HS-27A (cell line): ENCODE measurements at places on chromosomes 3 and 15.
A peak's percentile ranks its signal among the peaks of the same experiment; 100 is the strongest.

DNA sequence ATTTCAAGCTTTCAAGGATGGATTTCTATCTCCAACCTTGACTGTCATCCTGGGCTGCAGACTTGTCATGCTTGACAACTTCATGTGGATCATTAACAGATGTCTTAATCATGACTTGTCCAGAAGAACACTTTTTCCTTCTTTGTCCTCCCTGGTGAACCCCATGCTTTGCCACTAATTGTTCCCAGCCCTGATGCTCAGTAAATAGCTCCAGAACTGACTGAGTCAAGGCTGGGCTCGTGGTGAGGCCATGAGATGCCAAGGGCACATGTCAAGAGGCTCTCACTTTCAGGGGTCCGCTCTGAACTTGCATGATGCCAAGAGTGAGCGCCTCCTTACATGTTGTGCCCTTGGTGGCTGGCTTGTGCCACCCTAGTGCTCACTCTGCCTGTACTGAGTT is 48.9 kb upstream of the KY start:
- DNase-seq = no peak

DNA sequence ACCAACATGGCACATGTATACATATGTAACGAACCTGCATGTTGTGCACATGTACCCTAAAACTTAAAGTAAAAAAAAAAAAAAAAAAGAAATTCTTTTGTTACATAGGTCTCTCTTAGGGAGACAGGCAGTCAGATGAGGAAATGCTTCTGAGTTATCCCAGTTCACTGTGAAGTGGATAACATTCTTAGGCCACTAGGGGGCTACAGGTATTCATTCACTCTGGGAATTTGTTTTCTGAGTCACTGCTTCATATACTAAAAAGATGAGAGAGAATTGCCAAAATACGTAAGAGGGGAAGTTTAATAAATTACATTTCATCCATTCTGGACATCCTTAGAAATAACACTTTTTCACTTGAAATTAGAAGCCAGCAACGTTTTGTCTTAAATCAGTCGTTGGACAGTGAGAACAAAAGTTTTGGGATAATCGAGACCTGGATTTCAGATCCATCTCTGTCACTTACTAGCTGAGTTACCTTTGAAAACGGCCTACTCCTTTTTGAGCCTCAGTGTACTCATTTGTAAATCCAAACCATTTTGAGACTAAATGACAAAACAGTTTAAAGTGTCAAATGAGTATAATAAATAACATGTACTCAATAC is 738.4 kb upstream of the ALCAM start:
- DNase-seq = peak; percentile 52

DNA sequence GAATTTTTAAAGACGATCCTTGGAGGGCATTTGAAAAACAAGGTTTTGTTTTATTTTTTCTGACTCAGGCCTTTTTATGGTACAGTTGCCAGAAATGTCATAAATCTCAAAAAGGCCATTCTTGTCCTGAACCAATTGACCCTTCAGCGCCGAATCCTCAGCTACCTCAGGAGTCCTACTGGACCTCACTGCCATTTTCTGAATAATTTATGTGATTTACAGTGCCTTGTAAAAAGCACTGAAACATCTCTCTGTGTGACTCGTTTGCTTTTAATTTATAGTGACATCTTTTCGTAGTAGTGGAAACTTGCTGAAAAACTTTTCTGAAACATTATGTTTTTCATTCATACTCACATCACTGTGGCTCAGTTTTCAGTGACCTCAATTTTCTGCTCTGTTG is 72.2 kb upstream of the ARL6 start:
- no peak for DNase-seq

DNA sequence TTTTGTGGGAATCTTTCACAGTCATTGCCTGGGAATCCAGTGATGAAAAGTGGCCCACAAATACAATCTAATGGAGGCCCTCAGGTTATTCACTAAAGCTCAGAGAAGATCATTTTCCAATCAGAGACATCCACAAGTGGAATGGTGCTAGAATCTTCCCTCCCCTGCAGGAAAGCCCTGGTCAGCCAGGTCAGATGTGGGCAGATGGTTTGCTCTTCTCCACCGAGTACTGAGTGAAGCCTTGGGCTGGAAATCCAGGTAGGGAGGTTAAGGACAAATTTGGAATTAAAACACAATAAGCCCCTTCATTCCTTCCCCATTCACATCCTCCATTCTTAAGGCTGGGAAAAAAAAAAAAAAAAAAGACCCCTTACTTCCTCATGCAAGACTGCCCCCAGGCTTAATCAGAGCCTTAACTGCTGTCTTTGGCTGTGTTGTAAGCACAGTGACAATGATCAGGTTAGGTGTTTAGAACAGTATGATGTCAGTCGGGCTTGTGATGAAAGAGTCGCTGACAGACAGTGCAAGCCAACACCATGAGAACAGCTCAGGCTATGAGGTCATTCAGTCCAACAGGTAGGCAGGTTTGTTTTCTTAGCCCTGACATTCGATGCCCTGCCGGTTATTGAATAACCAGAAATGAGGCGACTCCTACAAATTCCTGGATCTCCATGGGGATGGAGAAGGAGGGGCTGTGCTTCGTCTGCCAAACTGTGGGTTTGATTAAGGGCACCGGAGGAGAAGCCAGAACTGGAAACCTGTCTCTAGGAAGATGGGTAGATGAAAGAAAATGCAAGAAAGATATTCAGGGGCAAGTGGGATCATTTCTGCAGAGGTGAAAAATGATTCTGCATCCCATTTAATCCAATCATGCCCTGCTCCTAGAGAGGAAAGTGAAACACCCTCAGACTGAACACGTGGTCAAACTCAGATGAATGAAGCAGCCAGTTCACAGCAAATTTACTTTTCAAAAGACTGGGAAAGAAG is 23.5 kb upstream of the HES1 start:
- DNase-seq = no peak

- DNase-seq = no peak
Observed at GRCh38 chr15:73295630-73296286, 73.0 kb downstream of the HCN4 start.

DNA sequence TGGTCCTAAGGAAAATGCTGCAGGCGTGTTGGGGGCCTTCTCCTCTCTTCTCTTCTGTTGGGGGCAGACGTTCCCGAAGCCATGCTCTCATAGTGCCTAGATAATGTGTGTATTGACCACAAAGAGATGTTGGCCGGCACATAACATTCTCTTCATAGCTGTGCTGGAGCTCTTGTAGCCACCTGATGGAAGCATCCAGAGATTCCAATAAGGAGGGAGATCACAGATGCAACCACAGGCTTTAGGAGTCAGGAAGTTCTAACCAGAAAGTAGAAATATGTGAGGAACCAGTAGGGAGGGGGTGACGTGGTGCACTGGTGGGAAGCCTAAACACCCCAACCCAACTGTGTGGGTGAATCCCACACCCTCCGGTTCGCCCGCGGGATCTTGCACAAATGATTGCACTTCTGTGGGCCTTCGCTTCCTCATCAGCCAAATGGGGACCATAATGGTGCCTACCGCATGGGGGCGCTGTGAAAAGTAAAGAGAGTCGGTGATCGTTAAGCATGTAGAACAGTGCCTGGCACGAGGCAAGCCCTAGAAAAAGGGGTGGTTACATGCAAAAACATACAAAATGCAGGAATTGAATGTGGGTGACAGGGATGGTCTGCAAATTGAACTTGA is 87.8 kb downstream of the TOP2B start:
- DNase-seq = no peak

DNA sequence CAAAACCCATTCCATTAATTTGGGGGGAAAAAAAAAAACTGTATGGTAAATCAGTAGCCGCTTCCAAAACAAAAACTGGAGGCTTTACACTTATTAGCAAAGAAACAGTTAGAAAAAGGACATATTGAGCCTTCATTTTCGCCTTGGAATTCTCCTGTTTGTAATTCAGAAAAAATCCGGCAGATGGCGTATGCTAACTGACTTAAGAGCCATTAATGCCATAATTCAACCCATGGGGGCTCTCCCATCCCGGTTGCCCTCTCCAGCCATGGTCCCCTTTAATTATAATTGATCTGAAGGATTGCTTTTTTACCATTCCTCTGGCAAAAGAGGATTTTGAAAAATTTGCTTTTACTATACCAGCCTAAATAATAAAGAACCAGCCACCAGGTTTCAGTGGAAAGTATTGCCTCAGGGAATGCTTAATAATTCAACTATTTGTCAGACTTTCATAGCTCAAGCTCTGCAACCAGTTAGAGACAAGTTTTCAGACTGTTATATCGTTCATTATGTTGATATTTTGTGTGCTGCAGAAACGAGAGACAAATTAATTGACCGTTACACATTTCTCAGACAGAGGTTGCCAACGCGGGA is 9.4 kb upstream of the RPL24 start:
- no peak for DNase-seq

- no peak for DNase-seq
Observed at GRCh38 chr3:104397713-104398112, 969.0 kb upstream of the ALCAM start.

- peak; percentile 27 for DNase-seq
Observed at GRCh38 chr3:124467980-124468902, 262.0 kb upstream of the UMPS start.

DNA sequence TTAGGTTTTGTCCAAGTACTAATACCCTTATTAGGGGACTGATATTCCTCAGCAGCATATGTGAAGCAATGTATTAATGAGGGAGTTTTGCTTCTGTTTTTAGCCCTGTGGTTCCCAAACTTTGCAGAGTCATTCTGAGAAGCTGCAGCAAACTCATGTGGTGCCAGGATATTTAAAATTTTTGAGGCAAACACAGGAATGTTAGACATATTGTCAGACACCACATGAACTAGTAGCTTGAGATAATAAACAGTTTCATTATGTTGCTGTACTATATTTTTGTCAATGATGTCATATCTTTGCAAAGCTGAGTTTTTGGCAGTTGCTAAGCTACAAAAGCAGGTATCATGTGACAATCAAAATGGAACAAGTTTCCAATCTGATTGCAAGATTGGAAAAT is 36.6 kb downstream of the ATP6V1A start:
- peak; percentile 63 for DNase-seq

DNA sequence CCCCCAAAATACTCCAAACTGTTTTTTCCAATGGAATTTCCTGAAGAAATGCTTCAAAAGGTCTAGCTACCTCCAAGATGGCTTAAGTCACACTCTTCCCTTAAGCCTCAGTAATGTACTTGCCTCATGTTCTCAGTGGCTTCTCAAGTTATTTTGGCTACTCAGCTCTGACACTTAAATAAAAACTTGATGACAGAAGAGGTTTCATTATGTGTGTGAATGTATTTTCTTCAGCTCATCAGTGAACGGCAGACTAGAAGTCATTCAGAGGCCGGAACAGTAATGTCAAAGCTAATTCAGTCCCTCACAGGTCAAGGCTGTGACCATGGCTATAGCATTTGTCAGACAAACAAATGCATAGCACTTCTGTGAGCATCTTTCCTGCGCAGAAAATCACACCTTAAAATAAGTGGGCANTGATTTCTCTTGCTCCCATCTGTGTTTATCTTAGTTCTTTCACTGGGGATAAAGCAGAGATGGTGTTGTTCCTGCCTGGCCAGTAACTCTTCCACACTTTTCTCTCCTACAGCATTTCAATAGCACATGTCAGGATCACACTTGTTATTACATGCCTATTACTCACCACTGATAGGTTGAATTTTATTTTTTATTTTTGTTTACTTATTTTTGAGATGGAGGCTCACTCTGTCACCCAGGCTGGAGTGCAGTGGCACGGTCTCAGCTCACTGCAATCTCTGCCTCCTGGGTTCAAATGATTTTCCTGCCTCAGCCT is 68.5 kb upstream of the PLCL2 start:
- no peak for DNase-seq

- DNase-seq = no peak
Observed at GRCh38 chr15:95287720-95288103, 1042.8 kb upstream of the NR2F2 start.

DNA sequence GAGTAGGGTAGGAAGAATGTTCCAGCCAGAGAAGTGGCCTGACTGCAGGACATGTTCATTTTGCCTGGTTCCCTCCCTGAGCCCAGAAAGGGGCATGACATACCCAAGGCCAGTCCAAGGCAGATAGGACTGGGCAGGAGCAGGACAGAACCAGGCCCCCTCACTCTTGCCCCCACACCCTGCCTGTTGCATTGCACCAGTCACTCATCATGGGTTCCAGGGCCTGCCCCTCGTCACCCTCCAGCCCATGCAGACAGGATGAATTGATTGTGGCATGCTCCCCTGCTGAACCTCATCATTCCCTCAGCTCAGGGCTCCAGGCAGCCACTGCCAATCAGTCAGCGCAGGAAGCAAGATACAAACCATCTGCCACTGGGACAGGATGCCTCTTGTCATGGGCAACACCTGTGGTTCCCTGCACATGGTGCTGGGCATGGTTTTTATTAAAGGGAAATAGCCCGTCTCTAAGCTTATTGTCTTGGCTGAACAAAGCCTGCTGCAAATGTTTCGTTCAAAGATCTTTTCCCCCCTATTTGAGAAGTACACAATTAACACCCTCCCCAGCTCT is 48.9 kb downstream of the RASGRF1 start:
- no peak for DNase-seq

DNA sequence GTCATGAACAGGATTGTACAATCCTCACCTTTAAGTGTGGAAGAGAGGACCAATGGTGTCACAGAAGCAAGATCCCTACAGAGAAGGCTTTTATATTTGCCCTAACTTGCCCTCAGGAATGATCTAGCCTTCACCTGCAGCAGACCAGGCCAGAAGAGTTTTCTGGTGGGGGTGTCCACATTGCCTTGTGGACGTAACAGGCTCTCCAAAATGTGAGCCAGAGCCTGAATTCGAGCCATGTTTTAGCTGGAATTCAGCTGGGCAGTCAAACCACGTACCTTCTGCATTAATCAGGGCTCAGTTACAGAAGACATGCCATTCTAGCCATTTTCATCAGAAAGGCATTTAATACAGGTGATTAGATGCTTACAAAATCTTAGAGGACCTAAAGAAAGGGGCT is 23.6 kb upstream of the RAB7A start:
- DNase-seq = no peak

- no peak for DNase-seq
Observed at GRCh38 chr15:74011610-74012009, 17.1 kb downstream of the PML start.

- no peak for DNase-seq
Observed at GRCh38 chr3:13009946-13010315, 63.3 kb downstream of the IQSEC1 start.

DNA sequence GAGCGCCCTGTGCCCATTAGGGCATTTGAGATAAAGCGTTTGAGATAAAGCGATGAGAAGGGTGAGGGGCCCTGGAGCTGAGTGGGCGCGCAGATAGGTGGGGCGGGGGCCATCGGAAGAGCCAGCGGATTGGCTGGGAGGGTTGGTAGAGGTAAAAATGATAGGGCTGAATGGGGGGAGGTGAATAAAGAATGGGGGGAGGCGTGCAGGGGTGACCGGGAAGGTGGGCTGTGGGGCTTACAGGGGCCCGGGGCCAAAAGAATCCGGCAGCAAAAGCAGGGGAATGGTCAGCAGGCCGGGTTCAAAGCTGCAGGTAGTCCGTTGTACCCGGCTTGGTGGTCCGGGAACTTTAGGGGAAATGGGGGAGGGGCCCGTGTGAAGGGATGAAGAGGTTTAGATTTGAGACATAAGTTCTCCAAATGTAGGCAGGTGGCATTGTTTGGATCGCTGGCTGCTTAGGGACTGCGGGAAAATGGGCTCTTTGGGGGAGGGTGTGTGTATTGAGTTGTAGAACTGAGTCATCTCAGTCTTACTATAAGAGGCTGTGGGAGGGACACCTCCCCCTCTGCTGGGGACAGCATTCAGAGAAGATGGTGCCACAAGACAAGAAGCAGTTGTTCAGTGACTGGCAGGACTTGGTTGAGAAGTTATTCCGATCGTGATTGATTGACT is 610 bp downstream of the ARID3B start:
- DNase-seq = no peak
